ENCODE measurements at places on chromosomes 16 and 17. TPM values are rescaled to one million over a fixed set of nuclear protein-coding genes. Genes with fewer than 3 reads are reported as not detected.

Gene HSD11B2
- polyA plus RNA-seq, result 11.5 TPM

Gene FHOD1
- polyA plus RNA-seq, result 17.0 TPM

Gene TMEM107
- polyA plus RNA-seq, result 31.8 TPM

Gene PDK2
- polyA plus RNA-seq, result 56.4 TPM

Gene C17orf100
- 12.4 TPM for polyA plus RNA-seq

Gene NTN1
- polyA plus RNA-seq, result 4.8 TPM

Gene KCNAB3
- 3.3 TPM for polyA plus RNA-seq

Gene MYL4
- polyA plus RNA-seq, result 19.3 TPM

Gene SEZ6L2
- polyA plus RNA-seq, result 40.9 TPM

Gene COPZ2
- polyA plus RNA-seq, result 47.6 TPM

Gene RDM1
- polyA plus RNA-seq, result 19.3 TPM

Gene SSTR5
- polyA plus RNA-seq, result not detected
